ENCODE measurements at places on chromosomes 1 and 21.

GRCh38 chr1:159931795-159932173 lies 6.5 kb upstream of the TAGLN2 start:
- DNase-seq, result no peak

GRCh38 chr1:84379138-84379916 lies 19.0 kb upstream of the DNASE2B start:
- DNase-seq, result no peak

DNA sequence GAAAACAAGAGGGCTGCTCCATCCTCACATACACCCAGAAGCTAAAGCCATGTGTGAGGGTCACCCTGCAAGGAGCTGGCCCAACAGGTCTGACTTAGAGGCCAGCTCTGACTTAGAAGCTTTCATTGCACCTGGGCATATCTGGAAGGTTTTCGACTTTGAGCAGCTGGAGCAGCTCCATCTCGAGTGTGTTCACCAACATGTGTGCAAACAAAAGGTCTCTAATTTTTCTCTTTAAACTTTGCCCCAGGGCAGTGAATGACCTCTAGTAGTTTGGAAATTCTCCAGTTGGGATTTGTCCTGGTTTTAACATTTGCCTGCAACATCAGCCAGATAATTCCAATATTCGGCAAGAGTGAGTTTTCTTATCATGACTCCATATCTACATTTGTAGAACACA lies 108.3 kb downstream of the TNR start:
- no peak for DNase-seq

DNA sequence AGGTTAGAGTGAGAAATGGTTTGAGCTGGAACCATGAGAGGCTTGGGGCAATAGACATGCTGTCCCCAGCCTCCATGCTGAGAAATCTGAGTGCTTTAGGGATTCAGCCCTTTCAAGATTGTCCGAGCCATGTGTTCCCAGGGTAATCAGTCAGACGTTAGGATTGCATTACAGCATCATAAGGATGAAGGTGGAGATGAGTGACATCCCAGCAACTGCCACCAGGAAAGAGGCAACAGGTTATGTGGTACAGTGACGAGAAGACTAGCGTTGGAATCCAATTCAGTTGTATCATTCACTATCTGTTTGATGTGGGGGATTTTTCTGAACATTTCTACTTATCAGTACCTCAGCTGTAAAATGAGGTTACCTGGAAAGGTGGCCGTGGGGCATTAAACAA lies 1.7 kb downstream of the CAMK1G start:
- DNase-seq, result no peak

DNA sequence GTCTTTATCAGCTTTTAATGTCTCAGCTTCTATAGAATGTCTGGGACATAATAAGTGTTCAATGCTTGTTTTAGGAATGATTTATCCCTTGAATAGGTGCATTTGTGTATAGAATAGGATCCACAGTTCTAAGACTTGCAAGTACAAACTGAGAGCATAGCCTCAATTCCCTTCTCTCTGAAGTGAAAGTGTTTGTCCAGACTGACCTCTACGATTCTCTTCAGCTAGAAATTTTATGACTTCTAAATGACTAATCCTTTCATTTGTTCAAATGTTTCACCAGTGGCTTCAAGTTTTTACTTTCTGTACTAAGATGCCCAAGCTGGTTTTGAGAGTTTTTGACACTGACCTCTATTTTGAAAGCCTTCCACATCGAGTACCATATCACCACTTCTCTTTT lies 608.2 kb upstream of the ADGRL4 start:
- DNase-seq, result no peak

GRCh38 chr21:42553435-42553834 lies 39.8 kb downstream of the SLC37A1 start:
- DNase-seq, result no peak

GRCh38 chr1:167152192-167152876 lies 58.5 kb downstream of the STYXL2 start:
- no peak for DNase-seq

DNA sequence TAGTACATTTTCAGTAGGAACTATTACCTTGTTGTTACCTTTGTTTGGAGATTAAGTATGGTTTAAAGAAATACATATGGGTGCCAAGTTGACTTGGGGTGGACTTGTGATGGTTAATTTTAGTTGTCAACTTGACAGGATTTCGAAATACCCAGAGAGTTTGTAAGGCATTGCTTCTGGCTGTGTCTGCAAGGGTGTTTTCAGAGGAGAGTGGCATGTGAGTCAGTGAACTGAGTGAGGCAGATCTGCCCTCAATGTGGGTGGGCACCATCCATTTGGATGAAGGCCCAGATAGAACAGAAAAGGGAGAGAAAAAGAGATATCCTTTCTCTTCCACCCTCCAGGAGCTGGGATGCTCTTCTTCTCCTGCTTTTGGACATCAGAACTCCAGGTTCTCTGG lies 315.5 kb downstream of the GPATCH2 start:
- no peak for DNase-seq

DNA sequence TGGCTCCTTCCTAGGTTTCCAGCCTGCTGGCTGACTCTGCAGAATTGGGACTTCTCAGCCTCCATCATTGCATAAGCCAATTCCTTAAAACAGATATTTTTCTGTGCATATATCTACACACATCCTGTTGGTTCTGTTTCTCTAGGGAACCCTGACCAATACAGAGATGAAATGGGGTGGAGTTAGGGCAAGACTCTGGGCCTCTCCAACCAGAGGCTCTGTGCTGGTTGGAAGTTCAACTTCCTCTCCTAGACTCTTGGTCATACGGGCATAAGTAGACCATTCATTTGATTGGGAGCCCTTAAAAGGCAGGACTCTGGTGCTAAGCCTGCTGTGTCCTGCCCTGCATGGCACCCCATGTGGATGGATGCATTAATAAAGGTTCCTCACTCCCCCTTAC lies 55.0 kb downstream of the CNIH3 start:
- DNase-seq, result no peak

GRCh38 chr1:47792779-47793178 lies 204.4 kb downstream of the TRABD2B start:
- no peak for DNase-seq

DNA sequence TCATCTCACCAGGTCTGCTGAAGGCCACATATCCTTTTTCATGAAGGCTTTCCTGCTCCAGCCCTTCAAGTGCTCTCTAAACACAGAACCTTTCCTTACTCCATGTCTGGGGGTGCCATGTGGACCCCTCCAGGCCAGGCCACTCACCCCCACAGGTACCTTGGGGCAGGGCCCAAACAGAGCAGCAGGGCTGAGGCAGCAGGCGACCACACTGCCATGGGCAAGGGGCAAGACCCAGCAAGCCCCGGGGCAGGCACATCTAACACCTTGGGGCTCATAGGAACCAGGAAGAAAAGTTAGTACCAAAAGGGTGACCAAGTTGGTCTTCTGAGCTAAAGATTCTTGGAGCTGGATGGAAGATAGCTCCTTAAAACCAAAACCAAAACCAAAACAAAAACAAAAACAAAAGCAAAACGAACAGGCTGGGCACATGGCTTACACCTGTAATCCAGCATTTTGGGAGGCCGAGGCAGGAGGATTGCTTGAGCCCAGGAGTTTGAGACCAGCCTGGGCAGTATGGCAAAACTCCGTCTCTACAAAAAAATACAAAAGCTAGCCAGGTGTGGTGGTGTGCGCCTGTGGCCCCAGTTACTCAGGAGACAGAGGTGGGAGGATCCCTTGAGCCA lies 63.7 kb downstream of the MRPL37 start:
- DNase-seq, result no peak

DNA sequence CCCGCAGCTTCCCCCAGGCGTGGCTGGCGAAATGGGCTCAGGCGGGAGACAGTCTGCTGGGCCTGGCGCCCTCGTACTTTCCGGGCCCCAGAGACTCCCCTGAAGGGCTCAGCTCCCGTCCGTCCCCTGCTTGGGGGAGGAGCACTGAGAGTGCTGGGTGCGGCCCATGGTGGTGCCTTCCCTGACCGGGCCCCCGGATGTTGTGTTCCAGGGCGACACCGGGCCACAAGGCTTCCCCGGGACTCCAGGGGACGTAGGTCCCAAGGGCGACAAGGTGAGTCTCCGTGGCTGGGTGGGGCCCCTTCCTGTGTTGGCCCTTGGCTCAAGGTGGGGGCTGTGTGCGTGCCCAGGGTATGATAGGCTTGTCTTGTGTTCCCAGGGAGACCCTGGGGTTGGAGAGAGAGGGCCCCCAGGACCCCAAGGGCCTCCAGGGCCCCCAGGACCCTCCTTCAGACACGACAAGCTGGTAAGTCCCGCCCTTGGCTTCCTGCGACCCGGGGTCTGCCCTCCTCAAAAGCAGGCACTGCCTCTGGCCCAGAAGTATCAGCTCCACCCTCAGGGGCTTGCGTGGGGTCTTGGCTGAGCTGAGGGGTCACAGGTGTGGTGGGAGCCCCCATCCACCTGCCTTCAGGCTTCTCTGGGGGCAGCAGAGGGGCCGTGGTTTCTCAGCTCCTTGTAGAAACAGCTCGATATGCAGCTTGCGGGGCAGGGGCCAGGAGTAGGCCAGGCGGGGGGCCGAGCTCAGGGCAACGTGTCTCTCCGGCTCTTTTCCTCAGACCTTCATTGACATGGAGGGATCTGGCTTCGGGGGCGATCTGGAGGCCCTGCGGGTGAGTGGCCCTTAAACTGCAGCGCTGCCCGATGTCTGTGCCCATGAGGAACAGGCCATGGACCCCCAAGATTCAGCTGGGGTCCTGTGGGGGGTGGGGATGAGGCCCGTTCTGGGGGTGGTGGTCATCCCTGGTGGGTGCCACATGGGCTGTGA lies 62.3 kb downstream of the SLC19A1 start:
- DNase-seq, result no peak

DNA sequence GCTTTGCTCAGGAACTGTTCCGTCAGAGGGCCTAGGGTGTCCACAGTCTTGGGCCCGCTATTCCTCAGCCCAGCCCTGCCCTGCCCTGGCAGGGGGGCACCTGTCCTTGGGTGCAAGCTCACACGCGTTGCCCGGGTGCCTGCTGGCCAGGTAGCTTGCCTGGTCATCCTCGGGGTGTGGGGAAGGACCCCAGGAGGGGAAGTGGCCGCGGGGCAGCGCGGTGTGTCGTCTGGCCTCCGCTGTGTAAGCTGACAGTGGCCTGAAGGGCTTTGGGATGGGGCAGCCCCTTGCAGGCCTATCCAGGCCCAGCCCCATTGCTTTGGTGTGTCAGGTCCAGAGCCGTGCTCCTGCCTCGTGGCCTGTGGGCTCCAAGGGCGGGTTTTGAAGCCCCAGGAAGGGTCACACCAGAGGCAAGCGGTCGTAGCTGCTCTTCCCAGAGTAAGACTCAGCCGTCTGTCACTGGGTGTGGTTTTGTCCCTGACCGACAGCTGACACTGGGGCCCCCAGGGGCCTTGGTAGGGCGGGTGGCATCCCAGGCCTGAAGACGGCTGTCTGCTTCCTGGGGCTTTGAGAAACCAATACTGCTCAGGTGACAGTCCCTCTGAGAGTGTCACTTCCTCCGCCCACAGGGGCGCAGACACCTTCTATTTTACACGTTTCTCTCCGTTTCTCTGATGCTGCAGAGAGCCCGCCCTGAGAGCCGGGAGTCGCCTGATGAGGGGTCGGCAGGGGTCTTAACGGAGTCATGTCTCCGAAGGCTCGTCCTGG lies 72.1 kb downstream of the SKI start:
- no peak for DNase-seq

- DNase-seq, result no peak
Observed at GRCh38 chr1:26970810-26971209, 10.5 kb upstream of the KDF1 start.

DNA sequence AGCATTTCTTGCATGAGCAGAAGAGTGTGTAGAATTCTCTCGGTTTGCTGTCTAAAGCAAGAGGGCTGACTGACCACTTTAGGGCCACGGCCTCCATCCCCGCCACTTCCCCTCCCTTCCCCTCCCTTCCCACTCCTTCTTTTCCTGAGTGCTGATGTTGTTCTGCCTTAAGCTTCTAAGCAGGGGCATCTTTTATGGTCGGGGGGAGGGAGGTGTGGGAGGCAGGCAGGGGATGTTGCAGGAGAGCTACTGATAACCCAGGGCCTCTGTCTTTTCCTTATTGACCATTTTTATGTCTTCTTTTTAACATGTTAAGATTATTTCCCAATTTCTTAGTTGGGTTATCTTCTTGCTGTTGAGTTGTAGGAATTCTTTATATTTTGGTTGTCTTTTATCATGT lies 15.1 kb downstream of the USP25 start:
- no peak for DNase-seq

GRCh38 chr1:103997631-103998030 lies 247.9 kb downstream of the AMY1C start:
- no peak for DNase-seq

DNA sequence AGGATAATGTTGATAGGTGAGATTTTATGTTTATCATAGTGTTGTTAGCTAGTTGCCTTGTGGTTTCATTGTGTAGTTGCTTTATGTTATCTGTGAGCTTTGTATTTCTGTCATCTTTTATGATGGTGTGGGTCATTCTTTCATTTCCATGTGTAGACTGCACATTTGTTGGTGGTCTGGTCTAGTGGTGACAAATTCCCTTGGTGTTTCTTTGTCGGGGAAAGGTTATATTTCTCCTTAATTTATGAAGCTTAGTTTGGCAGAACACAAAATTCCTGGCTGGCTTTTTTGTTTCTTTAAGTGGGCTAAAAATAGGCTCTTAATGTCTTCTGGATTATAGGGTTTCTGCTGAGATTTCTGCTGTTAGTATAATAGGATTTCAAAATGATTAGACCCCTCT lies 347.2 kb upstream of the ADAMTS5 start:
- DNase-seq, result no peak

GRCh38 chr1:221331273-221332183 lies 410.4 kb downstream of the DUSP10 start:
- DNase-seq, result no peak

DNA sequence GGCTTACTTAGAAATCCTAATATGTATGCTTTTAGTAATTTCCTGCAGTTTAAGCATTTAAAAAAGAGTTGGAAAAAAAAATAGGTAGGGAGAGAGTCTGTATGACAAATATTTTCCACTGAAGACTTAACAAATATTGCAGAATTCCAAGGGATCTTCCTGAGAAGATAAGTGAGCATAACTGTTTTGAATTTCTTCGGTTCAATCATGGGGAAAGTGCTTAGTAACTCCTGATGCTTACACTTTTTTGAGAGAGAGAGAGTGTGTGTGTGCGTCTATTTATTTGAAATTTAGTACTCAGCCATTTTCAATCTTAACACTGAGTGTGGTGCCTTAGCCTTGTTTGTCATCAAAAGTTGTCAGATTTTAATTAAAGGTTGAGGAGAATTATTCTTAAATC lies 18.5 kb downstream of the SON start:
- DNase-seq, result no peak

Data from SHP77 (cell line).